ENCODE measurements at places on chromosomes 5 and 9.

GRCh38 chr9:91948101-91948596 lies 1.9 kb downstream of the ROR2 start:
- no peak overlapping the region for H3K4me3 ChIP-seq
- no peaks in the 10 kb centered on the region for H3K36me3 ChIP-seq
- no peak for DNase-seq

DNA sequence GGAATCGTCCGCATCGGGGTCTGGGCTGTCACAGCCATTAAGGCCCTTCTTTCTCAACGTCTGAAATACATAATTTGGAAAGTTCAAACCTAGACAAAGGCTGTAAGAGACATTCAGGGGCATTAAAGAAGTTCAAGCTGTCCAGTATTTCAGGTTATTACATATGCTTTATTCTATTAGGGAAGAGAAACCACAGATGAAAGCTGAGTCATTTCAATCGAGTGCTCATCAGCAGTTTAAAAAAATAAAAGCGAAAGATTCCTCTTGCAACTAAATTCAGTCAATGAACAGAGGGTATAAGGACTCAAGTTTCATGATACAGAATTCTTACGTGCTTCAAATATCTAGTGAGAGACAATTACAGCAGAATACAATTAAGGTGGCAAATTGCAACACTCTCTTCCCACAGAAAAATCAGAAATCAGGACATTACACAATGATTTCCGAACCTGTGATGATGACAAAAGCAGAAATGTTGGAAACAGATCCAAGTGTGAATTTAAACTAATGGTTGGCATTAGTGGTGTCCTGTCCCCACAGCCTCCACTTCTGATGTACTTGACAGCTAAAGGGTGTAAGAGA lies 121.6 kb downstream of the MEF2C start:
- no peak overlapping the region for H3K4me3 ChIP-seq
- H3K27ac ChIP-seq: no peak overlapping the region
- H3K36me3 ChIP-seq: no peaks in the 10 kb centered on the region
- DNase-seq: no peak
- H3K27me3 ChIP-seq: no peaks in the 10 kb centered on the region
- no peaks in the 10 kb centered on the region for H3K4me1 ChIP-seq

DNA sequence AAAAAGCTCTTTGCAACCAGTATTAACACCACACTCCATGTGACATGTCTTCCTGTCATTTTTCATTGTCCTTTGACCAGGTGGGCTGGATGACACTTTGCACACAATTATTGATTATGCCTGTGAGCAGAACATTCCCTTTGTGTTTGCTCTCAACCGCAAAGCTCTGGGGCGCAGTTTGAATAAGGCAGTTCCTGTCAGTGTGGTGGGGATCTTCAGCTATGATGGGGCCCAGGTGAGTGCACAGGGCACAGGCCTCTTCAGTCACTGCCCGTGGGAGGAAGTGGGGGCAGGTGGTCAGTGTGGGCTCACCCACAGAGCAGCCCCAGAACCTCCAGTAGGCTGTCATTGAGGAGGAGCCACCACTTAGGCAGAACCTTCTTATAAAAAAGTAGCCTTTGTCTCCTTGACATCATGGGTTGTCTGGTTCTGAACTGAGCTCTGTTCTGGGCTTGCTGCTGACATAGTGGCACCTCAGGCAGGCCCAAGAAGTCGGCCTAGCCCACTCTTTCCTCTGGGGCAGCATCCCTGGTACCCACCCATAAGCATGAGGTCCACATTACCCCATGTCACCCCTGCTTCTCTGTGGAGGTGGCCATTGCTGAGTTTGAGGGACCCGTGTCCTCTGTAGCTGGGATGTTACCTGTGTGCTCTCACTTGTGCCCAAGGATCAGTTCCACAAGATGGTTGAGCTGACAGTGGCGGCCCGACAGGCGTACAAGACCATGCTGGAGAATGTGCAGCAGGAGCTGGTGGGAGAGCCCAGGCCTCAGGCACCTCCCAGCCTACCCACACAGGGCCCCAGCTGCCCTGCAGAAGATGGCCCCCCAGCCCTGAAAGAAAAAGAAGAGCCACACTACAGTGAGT lies 39.3 kb downstream of the SECISBP2 start:
- no peak for DNase-seq
- H3K27ac ChIP-seq: no peak overlapping the region
- H3K36me3 ChIP-seq: peaks cover 84% of the 10 kb centered on the region
- H3K4me1 ChIP-seq: peaks cover 6% of the 10 kb centered on the region
- no peak overlapping the region for H3K4me3 ChIP-seq
- H3K27me3 ChIP-seq: no peaks in the 10 kb centered on the region

DNA sequence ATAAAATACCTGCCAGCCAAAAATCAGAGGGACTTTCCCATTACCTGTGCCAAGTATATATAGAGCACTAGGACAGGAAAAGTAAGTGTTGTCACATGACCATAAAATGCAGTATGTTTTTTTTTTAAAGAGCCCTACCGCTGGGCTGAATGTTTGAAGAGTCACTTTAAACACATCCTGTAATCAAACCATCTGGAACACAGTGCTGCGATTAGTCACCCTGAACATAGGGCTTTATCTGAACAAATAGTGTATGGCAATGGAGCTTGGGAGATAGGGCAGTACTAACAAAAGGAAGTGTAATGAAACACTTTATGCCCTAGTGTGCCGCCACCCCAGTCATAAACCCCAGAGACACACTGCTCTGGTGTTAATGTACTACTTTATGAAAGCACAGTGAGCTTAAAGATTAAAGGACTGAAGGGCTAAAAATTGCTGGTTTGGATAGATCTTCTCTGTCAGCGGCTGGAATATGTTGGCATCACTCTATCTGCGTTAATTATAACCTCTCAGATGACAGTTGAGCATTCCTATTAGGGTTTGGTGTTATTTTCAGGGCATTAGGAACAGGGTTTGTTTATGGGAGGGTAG lies 90.4 kb downstream of the ZNF608 start:
- DNase-seq: no peak
- no peak overlapping the region for H3K27ac ChIP-seq
- no peaks in the 10 kb centered on the region for H3K36me3 ChIP-seq
- H3K4me3 ChIP-seq: no peak overlapping the region

GRCh38 chr5:172505403-172505759 lies 51.1 kb upstream of the SH3PXD2B start:
- H3K4me3 ChIP-seq: no peak overlapping the region
- no peaks in the 10 kb centered on the region for H3K27me3 ChIP-seq
- no peak overlapping the region for H3K27ac ChIP-seq
- no peak for DNase-seq

DNA sequence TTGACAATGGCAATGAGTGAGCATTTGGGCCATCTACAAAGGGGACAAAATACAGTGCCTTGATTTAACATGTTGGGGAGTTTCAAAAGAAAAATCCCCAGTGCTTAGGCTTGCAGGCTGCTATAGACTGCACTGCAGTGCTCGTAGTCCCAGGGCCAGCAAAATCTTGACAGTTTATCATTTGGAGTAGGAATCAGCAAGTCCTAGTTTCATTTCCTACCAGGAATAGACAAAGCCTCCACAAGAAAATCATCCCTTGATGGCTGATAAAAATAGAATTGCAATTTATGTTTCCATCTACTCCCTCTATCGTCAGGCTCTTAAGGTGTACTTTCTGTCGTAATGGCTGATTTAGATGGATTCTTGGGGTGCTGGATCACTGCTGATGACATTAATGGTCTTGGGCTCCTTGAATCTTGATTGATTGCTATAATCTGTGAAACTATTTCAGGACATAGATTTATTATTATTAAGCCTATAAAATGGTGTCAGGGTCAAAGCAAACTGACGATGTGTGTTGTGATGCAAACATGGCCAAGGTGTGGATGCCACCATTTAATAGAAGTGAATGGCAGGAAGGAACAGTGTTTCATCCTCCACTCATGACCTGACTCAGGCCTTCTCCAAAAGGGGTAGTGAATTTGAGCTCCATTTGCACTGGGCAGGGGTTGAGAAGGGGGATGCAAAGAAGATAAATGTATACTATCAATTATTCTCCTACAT lies 171.7 kb downstream of the PIK3R1 start:
- H3K4me3 ChIP-seq: no peak overlapping the region
- H3K36me3 ChIP-seq: no peaks in the 10 kb centered on the region
- peaks cover 20% of the 10 kb centered on the region for H3K4me1 ChIP-seq
- DNase-seq: no peak
- H3K27ac ChIP-seq: no peak overlapping the region
- H3K27me3 ChIP-seq: no peaks in the 10 kb centered on the region

- H3K27ac ChIP-seq: no peak overlapping the region
- H3K36me3 ChIP-seq: no peaks in the 10 kb centered on the region
- no peaks in the 10 kb centered on the region for H3K27me3 ChIP-seq
- no peaks in the 10 kb centered on the region for H3K4me1 ChIP-seq
- DNase-seq: no peak
These were observed 33.1 kb downstream of the CRB2 start for GRCh38 chr9:123389070-123389469.

Measured in CD4-positive, alpha-beta memory T cell (primary cell).